Osteocyte (in vitro differentiated cells): ENCODE measurements at places on chromosomes 12 and 14. TPM values are rescaled to one million over a fixed set of nuclear protein-coding genes. Genes with fewer than 3 reads are reported as not detected.

DNA sequence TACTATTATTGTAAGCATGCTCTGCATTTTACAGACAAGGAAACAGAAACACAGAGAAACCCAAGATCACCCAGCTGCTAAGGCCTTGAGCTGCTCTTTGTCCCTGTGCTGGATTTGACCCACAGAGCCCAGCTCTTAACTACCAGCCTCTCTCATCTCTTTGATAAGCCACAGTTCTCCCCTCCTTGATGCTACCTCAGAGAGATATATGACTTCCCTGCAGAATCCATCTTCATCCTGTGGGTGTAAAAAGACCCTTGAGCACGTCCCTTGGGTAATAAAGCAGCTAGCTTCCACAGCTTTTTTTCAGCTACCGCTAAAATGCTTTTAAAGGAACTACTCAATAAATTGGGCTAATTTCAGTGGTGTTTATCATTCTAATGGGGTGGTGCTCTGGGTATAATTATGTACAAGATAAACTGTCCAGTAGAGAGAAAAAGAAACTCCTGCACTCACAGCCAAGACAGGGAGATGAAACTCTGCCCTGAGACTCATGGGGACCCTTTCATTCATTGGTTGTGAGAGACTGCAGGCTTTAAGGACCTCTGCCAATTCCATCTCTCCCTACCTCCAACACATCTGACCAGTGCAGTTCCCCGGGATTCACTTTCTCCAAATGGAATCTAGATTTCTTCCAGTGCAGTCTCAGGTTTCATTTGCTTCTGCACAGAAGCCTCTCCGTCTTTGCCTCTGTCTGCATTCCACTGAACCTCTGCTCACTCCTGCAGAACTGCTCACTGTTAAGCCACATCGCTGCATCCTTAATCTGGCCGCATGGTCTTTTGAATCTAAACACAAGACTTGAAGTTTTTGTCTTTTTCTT is 24.7 kb upstream of the NTF3 start:
- no peak overlapping the region for H3K27ac ChIP-seq
- no peak overlapping the region for H3K4me3 ChIP-seq
- H3K4me1 ChIP-seq = no peaks in the 10 kb centered on the region
- DNase-seq = no peak
- H3K27me3 ChIP-seq = peaks cover 12% of the 10 kb centered on the region

- no peaks in the 10 kb centered on the region for H3K27me3 ChIP-seq
These were observed 44.9 kb upstream of the KCNMB4 start for GRCh38 chr12:70321191-70321590.

DNA sequence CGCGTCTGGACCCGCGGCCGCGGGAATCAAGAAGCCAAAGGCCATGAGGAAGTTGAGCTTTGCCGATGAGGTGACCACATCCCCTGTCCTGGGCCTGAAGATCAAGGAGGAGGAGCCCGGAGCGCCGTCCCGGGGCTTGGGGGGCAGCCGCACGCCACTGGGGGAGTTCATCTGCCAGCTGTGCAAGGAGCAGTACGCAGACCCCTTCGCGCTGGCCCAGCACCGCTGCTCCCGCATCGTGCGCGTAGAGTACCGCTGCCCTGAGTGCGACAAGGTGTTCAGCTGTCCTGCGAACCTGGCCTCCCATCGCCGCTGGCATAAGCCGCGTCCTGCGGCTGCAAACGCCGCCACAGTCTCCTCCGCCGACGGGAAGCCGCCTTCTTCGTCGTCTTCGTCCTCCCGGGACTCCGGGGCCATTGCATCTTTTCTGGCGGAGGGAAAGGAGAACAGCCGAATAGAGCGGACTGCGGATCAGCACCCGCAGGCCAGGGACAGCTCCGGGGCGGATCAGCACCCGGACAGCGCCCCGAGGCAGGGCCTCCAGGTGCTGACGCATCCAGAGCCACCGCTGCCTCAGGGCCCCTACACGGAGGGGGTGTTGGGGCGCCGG is 1.0 kb downstream of the INSM2 start:
- peak; percentile 91 for DNase-seq
- peaks cover 4% of the 10 kb centered on the region for H3K36me3 ChIP-seq
- H3K4me1 ChIP-seq = peaks cover 10% of the 10 kb centered on the region
- H3K27ac ChIP-seq = no peak overlapping the region

PYGL gene
- total RNA-seq = 36.1 and 37.3 TPM in 2 replicates

KIF26A gene
- 4.5 and 4.6 TPM in 2 replicates for total RNA-seq

GRCh38 chr14:90457186-90457585 is 60.4 kb downstream of the CALM1 start:
- peaks cover 22% of the 10 kb centered on the region for H3K27me3 ChIP-seq
- DNase-seq = no peak
- no peaks in the 10 kb centered on the region for H3K4me1 ChIP-seq
- no peaks in the 10 kb centered on the region for H3K36me3 ChIP-seq

DNA sequence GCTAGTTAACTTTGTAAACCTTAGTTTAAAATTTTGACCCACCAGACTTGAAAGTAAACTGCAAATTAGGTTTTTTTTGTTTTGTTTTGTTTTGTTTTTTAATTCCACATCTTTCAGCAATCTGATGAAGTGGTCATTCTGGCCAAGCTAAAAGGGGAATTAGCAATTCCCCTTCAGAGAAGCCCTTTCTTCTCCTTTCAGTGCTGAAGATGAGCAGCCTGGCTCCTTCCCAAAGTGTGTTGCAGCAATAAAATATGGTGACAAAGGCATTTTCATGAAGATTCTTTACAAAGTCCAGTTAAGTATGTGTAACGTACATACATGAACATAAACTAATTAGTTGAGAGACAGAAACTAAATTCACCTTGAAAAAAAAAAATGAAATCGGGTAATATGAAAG is 380.1 kb downstream of the NOVA1 start:
- no peak overlapping the region for H3K4me3 ChIP-seq
- peaks cover 3% of the 10 kb centered on the region for H3K27me3 ChIP-seq
- no peaks in the 10 kb centered on the region for H3K4me1 ChIP-seq
- H3K36me3 ChIP-seq = no peaks in the 10 kb centered on the region
- no peak overlapping the region for H3K27ac ChIP-seq
- DNase-seq = no peak

DNA sequence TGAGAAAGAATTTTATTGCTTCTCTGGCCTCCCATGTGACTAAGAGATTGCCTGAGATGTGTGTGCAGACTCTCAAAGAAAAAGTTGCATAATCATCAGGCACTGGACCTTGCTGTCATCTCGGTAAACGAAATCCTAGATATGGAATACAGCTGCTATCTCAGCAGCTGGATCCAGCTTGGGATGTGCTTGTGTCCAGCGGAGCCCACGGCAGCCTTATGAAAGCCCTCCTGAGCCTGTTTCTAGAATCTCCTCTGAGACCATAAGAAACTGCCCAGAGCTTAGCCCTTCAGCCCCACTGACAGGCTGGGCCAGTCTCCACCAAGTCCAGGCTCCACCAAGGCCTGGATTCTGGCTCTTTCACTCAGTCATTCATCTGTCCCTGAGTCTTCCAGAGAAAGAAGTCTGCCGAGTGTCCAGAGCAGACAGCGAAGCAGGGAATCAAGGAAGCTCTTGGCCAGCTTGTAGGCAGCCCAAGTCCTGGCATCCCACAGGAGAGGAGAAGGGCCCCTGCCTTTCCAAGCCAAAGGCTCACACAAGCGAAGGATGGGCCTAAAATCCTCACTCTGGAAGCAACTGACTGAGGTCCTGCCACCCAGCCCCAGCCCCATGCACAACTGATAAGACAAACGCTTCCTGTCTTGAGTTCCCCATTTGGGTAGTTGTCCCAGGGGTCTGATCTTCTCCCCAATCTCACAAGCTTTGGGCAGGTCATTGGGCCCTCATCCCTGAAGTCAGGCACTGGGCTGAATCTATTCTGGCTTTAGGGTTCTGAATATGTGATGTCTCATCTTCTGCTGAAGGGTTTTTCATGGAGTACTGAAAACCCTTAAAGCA is 97.8 kb downstream of the SEC23A start:
- DNase-seq = no peak
- H3K4me3 ChIP-seq = no peak overlapping the region
- no peaks in the 10 kb centered on the region for H3K27me3 ChIP-seq
- H3K27ac ChIP-seq = no peak overlapping the region

GRCh38 chr14:68682166-68683103 is 110.4 kb downstream of the ZFP36L1 start:
- peak overlapping the region; percentile 38 for H3K4me3 ChIP-seq
- no peak for DNase-seq
- no peaks in the 10 kb centered on the region for H3K27me3 ChIP-seq

CPNE8 gene
- total RNA-seq = 8.7 and 11.1 TPM in 2 replicates

RAD51AP1 gene
- total RNA-seq = 4.4 and 6.7 TPM in 2 replicates

SMCO2 gene
- not detected in 2 replicates for total RNA-seq

DNA sequence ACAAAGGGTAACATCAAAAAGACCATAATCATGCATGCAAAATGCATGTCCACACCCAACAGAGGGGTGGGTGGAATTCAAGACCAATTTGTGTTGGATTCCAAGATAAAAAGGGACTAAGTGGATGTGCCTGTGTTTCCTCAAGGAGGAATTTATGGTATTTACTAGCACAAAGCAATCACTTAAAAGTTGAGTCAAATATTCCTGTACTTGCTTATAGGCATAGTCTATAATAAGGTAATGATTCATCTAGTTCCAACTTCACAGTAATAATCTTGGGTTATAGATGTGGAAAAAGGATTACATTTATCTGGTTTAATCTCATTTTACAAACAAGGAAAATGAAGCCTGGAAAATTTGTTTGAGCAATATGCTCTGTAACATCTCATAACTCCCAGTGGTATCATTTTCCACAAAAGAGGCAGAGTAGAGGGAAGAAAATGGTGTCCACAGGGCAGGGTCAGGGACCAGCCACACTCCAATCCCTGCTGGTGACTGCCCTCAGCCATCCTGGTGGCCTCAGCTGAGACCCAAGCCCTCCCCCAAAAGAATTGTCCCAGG is 80.8 kb upstream of the REP15 start:
- H3K4me1 ChIP-seq = peaks cover 57% of the 10 kb centered on the region
- DNase-seq = no peak
- H3K4me3 ChIP-seq = no peak overlapping the region
- H3K27me3 ChIP-seq = no peaks in the 10 kb centered on the region

DNA sequence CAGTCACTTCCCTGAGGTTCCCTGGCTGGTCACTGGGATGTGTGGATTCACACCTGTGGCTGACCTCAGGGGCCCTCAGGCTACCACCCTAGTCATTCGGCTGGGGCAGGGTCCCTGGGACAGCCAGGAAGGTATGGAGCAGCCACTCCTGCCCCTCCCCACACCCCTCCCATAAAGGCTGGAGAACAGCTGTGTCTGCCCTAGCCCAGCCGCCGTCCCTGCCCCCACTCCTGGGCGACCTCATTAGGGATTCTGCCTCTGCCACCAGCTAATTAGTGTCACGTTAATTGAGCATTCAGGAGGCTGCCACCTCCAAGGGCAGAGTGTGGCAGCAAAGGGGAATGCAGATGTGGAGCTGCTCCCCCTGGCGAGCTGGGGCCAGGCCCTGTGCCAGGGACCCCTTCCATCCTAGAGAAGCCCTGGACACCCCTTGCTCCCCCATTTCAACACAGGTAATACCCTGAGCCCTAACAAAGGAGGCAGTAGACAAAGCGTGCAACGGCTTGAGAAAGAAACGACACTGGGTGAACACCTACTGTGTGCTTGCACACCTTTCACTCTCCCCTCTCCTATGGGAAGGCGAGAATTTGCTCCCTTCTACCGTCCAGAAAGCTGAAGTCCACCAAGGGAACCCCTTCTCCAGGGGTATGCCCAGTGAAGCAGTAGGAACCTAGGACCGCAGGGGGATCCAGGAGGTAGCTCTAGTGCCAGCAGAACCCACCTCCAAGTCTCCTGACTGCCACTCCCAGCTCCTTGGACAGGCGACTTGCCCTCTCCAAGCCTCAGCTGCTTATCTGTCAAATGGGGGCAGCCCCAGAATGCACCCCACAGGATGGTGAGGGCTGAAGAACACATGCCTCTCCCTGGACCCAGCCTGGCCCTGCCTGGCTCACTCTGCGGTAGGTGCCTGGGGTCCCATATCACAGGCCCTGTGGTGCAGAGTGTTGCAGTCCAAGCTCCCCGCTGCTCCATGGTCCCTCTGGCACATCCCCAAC is 45.1 kb downstream of the FAM222A start:
- H3K27me3 ChIP-seq = no peaks in the 10 kb centered on the region
- peaks cover 13% of the 10 kb centered on the region for H3K36me3 ChIP-seq
- H3K27ac ChIP-seq = no peak overlapping the region
- H3K4me1 ChIP-seq = no peaks in the 10 kb centered on the region
- no peak overlapping the region for H3K4me3 ChIP-seq

GRCh38 chr12:120846721-120847120 is 57.4 kb downstream of the SPPL3 start:
- no peak for DNase-seq
- H3K36me3 ChIP-seq = peaks cover 3% of the 10 kb centered on the region
- no peak overlapping the region for H3K27ac ChIP-seq
- H3K27me3 ChIP-seq = no peaks in the 10 kb centered on the region
- H3K4me1 ChIP-seq = peaks cover 33% of the 10 kb centered on the region
- H3K4me3 ChIP-seq = no peak overlapping the region

GRCh38 chr14:74495356-74495755 is 1.8 kb downstream of the ISCA2 start:
- H3K36me3 ChIP-seq = peaks cover 13% of the 10 kb centered on the region
- H3K4me1 ChIP-seq = peaks cover 36% of the 10 kb centered on the region
- H3K27ac ChIP-seq = peak overlapping the region; percentile 29
- H3K27me3 ChIP-seq = no peaks in the 10 kb centered on the region

- H3K27me3 ChIP-seq = peaks cover 8% of the 10 kb centered on the region
- H3K4me3 ChIP-seq = peak within 1 kb of the TSS; percentile 70
- H3K27ac ChIP-seq = peak within 1 kb of the TSS; percentile 60
- no peaks in the 10 kb centered on the region for H3K36me3 ChIP-seq
These were observed at the start of gene ADGRD1 for GRCh38 chr12:130953771-130954543. ADGRD1 (plus strand) TSS chr12:130953907; CDS start chr12:130954466, 559 bp downstream.

- no peaks in the 10 kb centered on the region for H3K4me1 ChIP-seq
- H3K36me3 ChIP-seq = no peaks in the 10 kb centered on the region
- H3K27me3 ChIP-seq = peaks cover 4% of the 10 kb centered on the region
- no peak for DNase-seq
- H3K4me3 ChIP-seq = no peak overlapping the region
- H3K27ac ChIP-seq = no peak overlapping the region
These were observed 2.4 kb downstream of the DHRS2 start for GRCh38 chr14:23638414-23639047.

CATSPERB gene
- not detected in 2 replicates for total RNA-seq

DNA sequence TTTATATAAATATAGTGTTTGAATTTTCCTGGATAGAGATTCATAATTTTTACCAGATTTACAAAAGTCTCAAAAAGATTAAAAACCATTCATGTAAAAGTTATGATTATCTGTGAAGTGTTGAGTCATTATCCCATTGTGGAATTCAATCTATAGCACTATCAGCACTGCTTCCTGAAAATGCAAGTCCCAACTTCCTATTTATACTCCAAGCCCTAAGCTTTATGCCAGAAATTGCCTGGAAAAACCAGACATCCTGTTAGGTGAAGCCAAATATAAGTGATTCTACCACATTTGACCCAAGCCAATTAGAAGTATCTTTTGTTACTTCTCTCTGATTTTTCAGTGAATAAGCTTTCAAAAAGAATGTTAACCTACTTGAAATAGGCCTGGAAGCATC is 129.1 kb downstream of the GPR135 start:
- no peak overlapping the region for H3K4me3 ChIP-seq
- H3K27ac ChIP-seq = no peak overlapping the region
- no peak for DNase-seq
